ENCODE measurements at places on chromosomes 7 and 10. TPM values are rescaled to one million over a fixed set of nuclear protein-coding genes. Genes with fewer than 3 reads are reported as not detected.
A peak's percentile ranks its signal among the peaks of the same experiment; 100 is the strongest.

DNA sequence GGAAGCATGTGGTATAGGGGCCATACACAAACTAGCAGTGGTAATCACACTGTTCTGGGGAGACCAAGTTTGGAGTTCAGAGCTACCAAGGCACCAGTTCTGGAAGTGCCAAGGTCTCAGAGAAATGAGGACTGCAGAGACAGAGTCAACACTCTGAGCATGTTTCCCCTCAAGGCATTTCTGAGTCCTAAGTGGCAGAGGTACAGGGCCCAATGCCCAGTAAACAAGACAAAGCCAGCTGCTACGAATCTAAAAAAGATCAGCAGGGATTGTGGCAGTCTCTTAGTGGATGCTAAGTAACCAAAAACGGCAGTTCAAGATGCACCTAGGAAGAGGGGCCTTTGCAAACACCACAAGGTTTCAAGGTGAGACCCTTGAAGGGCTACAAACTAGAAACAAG is 271.9 kb downstream of the TNS3 start:
- no peak for DNase-seq

GRCh38 chr7:32206987-32207386 is 136.8 kb upstream of the PDE1C start:
- DNase-seq, result peak; percentile 19

Gene SMARCD3
- 104 TPM for total RNA-seq

DNA sequence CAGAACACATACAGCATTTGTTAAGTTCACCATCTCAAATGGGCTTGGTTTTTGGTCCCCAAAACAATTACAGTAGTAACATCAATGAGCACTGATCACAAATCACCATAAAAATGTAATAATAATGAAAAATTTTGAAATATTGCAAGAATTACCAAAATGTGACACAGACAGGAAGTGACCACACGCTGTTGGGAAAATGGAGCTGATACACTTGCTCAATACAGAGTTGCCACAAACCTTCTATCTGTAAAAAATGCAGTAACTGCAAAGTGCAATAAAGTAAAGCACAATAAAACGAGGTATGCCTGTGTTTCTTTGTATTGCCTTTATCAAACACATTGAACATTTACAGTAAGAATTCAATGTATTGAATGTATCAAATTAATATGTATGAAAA is 262.7 kb downstream of the CTNNA3 start:
- no peak for DNase-seq

DNA sequence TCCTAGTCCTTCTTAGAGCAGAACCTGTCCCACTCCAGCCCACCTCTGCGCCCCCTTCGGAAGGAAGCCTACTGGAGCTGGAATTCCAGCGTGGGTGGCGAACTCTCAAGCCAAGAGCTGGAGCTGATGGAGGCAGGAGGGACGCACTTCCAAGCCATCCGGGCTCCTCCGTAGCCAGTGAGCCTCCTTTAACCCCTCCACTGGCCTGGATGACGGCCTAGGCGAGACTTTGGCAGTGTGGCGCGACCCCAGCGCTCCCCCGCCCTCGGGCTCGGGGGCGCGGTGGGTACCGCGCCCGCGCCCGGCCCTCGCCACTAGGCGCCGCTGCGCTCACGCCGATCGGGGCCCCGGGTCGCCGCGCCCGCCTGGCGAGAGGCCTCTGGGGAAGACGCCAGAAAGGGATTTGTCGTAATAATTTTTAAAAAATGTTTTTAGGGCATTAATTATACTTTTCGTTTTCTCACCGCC is 5.1 kb upstream of the EMX2 start:
- no peak for DNase-seq

Gene CYP2C19
- total RNA-seq, result not detected

- no peak for DNase-seq
Observed at GRCh38 chr10:21159669-21160068, 262.6 kb upstream of the NEBL start.

Data from left ventricle myocardium inferior (tissue), 1 donor.